Right lobe of liver (tissue), 6 donors: ENCODE measurements at places on chromosomes 1 and 21. TPM values are rescaled to one million over a fixed set of nuclear protein-coding genes. Genes with fewer than 3 reads are reported as not detected.
A peak's percentile ranks its signal among the peaks of the same experiment; 100 is the strongest.

GRCh38 chr1:207073906-207074820 lies 14.5 kb upstream of the C4BPB start:
- no peaks in the 10 kb centered on the region for H3K4me1 ChIP-seq
- DNase-seq = no peak
- H3K27me3 ChIP-seq = no peaks in the 10 kb centered on the region
- H3K36me3 ChIP-seq = no peaks in the 10 kb centered on the region
- no peak overlapping the region for H3K4me3 ChIP-seq
- no peak overlapping the region for H3K27ac ChIP-seq

DNA sequence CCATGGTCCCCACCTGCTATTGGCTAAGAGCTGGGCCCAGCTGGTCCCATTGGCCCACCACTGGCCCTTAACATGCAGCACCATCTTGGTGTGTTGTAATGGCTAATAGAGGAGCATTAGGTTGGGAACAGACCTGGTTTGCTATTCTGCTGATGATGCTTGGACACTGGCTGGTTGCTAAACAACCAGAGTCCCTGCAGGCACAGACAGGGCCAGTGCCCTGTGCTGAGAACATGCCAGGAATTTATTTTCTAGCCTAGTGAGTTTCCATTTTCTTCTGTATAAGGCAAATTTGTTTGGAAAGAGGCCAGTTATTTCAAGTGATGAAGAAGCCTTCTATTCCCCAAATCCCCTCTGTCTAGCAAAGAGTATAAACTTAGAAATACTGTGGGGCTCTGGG lies 42.9 kb upstream of the TDRD10 start:
- no peak overlapping the region for H3K4me3 ChIP-seq
- no peaks in the 10 kb centered on the region for H3K27me3 ChIP-seq
- DNase-seq = no peak
- H3K27ac ChIP-seq = no peak overlapping the region
- H3K36me3 ChIP-seq = no peaks in the 10 kb centered on the region
- H3K4me1 ChIP-seq = no peaks in the 10 kb centered on the region

DNA sequence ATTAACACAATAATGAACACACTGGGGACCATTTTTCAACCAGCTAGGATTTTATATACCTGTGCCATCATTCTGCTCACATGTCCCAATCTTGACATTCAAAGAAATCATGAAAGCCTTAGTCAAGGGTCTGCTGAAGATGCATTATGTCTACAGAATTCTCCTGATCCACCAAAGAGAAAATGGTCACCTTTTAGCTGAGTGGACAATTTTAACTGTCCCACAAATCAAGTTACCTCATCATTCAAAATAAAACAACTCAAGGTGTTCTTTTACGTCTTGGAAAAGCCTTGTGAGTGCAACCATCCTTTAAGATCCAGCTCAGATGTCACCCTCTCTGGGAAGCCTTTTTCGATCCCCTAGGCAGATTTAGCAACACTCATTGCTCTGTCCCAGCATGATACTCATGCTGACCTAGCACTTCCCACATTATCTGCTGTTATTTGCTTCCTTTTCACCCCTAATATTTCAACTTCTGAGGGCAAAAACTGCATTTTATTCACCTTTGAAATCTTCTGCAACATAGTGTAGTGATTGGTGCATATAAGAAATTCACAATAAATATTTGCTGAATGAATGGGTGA lies 80.1 kb downstream of the LMO4 start:
- no peaks in the 10 kb centered on the region for H3K27me3 ChIP-seq
- no peaks in the 10 kb centered on the region for H3K36me3 ChIP-seq
- H3K4me3 ChIP-seq = no peak overlapping the region
- no peak for DNase-seq

GRCh38 chr1:19892129-19892528 lies 9.9 kb downstream of the OTUD3 start:
- H3K27ac ChIP-seq = no peak overlapping the region
- no peak for DNase-seq
- H3K27me3 ChIP-seq = no peaks in the 10 kb centered on the region

- peak; percentile 81 for DNase-seq
- H3K4me3 ChIP-seq = peak overlapping the region; percentile 86
- H3K36me3 ChIP-seq = no peaks in the 10 kb centered on the region
- peaks cover 65% of the 10 kb centered on the region for H3K4me1 ChIP-seq
- H3K27ac ChIP-seq = peak overlapping the region; percentile 98
- H3K27me3 ChIP-seq = no peaks in the 10 kb centered on the region
Observed at GRCh38 chr1:6601923-6602668, 573 bp downstream of the KLHL21 start.

- H3K27me3 ChIP-seq = no peaks in the 10 kb centered on the region
- DNase-seq = no peak
- H3K4me3 ChIP-seq = no peak overlapping the region
- no peaks in the 10 kb centered on the region for H3K36me3 ChIP-seq
Observed at GRCh38 chr1:35532497-35533223, 24.5 kb downstream of the KIAA0319L start.

DNA sequence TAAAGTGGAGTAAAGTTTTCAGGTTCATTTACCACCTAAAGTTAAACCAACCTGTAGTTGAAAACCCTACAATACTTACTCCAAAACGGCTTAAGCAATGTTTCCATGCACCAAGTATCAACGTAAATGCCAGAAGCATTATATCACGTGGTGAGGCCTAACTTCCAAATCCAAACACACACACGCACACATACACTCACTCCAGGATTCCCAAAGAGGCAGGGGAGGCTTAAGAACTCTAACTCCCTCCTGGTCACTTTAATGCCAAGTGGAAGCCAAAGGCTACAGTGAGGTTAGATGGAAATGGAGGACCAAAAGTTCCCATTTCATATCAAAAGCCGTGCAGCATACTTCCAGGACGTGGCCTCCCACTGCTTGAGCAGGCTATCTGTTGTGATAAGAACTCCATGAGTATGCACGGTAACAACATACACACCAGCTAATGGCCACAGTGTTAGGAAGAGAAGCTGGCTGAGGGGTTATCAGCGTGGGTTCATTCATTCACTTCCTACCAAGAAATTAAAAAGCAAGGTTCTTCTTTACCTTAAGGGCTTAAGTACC lies 224.1 kb downstream of the SLC45A1 start:
- H3K36me3 ChIP-seq = no peaks in the 10 kb centered on the region
- H3K27ac ChIP-seq = no peak overlapping the region
- DNase-seq = no peak
- H3K4me1 ChIP-seq = no peaks in the 10 kb centered on the region
- H3K4me3 ChIP-seq = no peak overlapping the region

DNA sequence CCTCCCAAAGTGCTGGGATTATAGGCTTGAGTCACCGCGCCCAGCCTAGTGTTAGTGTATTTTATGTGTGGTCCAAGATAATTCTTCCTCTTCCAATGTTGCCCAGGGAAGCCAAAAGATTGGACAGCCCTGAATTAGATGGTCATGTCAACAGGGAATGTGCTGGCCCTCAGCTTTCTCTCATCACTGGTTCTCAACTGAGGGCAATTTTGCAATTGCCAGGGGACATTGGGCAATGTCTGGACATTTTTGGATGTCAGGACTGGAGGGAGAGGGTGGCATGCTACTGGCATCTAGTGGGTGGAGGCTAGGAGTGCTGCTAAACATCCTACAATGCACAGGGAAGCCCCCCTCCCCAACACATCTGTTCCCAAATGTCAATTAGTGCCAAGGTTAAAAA lies 95.0 kb downstream of the LAMC2 start:
- H3K27me3 ChIP-seq = no peaks in the 10 kb centered on the region
- H3K4me3 ChIP-seq = no peak overlapping the region
- no peaks in the 10 kb centered on the region for H3K4me1 ChIP-seq
- DNase-seq = no peak

DNA sequence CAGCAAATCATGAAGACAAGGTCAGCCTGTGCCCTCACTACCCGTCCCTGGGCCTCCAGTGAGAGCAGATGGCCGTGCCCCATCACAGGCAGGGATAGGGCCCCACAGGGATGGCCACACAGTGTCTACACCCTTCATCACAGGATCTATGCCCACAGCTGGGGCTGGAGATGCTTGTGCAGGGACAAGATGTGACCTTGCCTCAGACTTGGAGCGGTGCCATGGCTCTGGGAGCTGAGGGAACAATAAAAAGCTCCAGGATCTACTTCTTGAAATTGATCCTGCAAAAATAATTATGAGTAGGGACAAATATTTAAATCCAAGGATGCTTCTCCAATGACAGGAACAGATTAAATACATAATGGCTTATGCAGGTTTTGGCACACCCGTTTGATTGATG lies 25.4 kb upstream of the TCEA3 start:
- no peaks in the 10 kb centered on the region for H3K27me3 ChIP-seq
- H3K36me3 ChIP-seq = peaks cover 5% of the 10 kb centered on the region
- H3K4me3 ChIP-seq = no peak overlapping the region
- DNase-seq = no peak
- peaks cover 59% of the 10 kb centered on the region for H3K4me1 ChIP-seq
- no peak overlapping the region for H3K27ac ChIP-seq

DNA sequence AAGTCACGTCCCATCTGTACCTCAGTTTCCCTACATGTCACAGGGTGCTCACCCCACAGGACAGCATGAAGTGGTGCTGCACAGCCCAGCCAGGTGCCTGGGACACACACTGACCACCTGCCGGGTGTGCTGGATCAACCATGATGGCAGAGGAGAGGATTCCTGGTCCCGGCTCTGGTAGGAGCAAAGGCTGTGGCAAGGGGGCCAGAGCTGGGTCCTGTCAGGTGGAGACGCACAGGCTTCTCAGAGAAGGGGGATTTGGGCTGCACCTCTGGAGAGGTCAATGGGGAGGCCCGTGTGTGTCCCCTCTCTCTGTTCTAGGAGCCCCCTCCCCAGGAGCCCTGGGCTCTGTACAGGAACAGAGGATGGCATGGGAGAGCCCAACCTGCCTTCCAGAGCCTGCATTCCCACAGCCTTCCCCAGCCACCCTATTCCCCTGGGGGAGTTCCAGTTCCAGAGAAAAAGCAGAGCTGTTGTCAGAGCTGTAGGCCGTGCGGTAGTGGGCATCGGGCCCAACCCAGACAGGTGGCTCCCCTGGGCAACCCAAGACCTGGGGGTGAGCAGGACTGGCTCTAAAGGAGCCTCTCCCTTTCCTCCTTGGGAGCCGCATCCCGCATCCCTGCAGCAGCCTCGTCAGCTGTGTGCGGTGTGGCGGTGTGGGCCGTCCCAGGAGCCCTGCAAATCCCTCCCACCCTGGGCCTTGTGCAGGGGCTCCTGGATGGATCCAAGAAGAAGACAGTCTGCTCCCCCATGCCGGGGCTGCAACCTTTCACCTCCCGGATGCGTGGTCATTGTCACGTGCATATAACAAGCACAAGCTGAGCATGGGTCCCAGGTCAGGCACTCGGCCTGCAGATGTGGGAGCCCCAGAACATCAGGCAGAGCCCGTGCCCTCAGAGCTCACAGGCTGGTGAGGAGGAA lies 2.9 kb upstream of the TFF3 start:
- H3K4me1 ChIP-seq = no peaks in the 10 kb centered on the region
- no peaks in the 10 kb centered on the region for H3K27me3 ChIP-seq
- no peaks in the 10 kb centered on the region for H3K36me3 ChIP-seq
- no peak for DNase-seq

DNA sequence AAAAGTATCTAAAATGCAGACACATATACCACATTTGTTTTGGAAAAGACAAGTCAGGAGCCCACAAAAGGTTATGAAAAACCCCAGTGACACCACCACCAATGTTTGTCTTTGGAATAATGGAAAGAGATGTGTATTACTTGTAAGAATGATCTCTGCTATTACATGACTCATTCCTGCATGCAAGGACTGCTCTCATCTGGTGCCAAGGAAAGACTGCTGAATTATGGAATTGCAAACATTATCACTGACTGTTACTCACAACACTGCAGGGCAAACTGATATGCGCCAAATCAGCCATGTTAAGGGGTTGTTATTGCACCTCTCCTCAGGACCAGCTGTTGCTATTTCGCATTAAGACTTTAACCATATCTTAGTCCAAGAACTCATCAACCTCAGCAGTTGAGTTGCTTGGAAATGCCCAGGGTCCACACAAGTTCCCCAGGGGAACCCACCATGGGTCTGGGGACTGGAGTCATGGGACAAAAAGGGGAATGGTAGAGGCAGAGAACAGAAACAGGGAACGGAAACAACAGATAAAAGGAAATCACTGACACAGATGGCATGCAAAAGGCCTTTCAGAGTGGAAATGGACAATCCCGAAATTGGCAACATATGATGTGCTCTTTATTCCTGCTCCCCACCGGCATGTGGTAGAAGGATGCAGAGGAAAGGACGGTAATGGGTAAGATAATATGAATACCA lies 34.4 kb downstream of the CAPZB start:
- DNase-seq = no peak
- no peaks in the 10 kb centered on the region for H3K36me3 ChIP-seq
- H3K27me3 ChIP-seq = no peaks in the 10 kb centered on the region
- no peak overlapping the region for H3K4me3 ChIP-seq
- no peaks in the 10 kb centered on the region for H3K4me1 ChIP-seq
- H3K27ac ChIP-seq = peak overlapping the region; percentile 35

DNA sequence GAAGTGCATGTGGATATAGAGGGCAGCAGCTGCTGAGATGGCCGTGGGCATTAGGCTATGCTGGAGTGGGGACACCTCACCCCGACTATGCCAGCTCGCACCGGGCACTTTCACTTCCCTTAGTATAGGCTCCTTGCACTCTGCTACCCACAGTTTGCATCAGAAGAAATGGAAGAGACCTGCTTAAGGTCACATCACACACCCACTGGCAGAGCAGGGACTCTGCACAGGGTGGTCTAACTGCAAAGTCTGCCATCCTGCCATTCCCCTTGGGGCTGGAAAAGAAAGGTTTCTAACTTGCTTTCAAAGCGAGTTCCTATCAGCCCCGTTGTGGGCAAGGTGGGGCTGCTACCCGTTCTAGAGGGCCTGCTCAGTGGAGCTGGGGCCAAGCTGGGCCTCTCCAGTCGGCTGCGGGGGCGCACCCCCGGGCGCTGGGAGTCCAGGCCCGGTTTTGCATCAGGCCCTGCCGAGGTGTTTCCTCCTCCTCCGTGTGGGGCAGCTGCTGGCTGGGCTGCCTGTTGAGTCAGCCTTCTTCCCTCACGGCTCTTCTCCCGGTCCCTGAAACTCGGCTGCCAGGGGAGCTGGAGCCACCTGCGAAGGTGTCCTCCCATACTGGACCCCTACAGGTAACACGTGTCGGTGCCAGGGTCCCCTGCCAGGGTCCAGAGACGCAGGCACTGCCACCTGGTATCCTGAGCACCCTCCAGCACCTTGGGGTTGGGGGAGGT lies at the start of gene SYTL1:
TSS of gene SYTL1 (plus strand) at position 498 of the 728 bp plus-strand sequence. CDS start 3,313 bp downstream, outside the sequence.
- no peak within 1 kb of the TSS for H3K27ac ChIP-seq
- H3K4me3 ChIP-seq = peak within 1 kb of the TSS; percentile 0
- no peaks in the 10 kb centered on the region for H3K27me3 ChIP-seq
- no peaks in the 10 kb centered on the region for H3K36me3 ChIP-seq
- no peak for DNase-seq
- no peaks in the 10 kb centered on the region for H3K4me1 ChIP-seq

- no peak overlapping the region for H3K4me3 ChIP-seq
- H3K27ac ChIP-seq = peak overlapping the region; percentile 22
- peaks cover 2% of the 10 kb centered on the region for H3K36me3 ChIP-seq
- H3K4me1 ChIP-seq = peaks cover 14% of the 10 kb centered on the region
- DNase-seq = peak; percentile 89
- no peaks in the 10 kb centered on the region for H3K27me3 ChIP-seq
Observed at GRCh38 chr1:23809751-23810171, 9.2 kb upstream of the GALE start.

The BACE2 gene
- 6.5 TPM for total RNA-seq

The LRRC8D gene
- 11.5 TPM for total RNA-seq

The MMEL1 gene
- not detected for total RNA-seq

The MCOLN2 gene
- not detected for total RNA-seq

The CYP4Z1 gene
- total RNA-seq = not detected

The NR1I3 gene
- 26.1 TPM for total RNA-seq

The ZNF697 gene
- 3.3 TPM for total RNA-seq
